Activated CD8-positive, alpha-beta memory T cell treated with anti-CD3 and anti-CD28 coated beads, Interleukin-2, amount 50 U/mL, for 48 hours (primary cell): ENCODE measurements at places on chromosomes 2 and 18.

GRCh38 chr2:72141032-72141645 is 6.5 kb downstream of the CYP26B1 start:
- DNase-seq, result peak; percentile 32

DNA sequence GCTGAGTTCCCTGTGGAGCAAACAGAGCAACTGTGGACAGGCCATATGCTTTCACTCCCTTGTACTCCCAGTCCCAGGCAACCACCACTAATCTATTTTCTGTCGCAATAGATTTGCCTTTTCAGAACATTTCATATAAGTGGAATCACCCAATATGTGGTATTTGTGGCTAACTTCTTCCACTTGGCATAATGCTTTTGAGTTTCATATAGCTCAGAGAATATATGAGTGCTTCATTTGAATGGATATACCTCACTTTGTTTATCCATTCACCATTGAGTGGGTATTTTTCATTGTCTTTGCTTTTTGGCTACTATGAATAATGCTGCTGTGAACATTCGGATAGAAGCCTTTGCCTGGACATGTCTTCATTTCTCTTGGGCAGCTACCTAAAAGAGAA is 151.9 kb downstream of the CERS6 start:
- DNase-seq, result no peak

DNA sequence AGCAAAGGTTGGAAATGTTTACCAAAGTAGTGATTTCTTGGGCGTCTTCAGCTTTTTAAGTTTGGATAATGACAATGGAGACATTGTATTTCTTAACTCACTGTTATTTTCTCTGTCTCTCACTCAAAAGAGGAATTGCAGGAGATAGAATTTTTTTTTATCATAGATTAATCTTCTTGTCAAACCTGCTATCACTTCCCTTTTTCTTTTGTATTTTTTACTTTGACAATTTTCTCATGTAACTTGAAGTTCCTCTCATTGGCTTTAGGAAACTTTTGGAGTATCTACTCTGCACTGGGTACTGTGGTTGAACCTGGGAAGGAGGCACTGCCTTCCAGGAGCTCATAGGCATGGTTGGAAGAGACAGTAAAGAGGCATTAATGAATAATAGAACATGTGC is 489.1 kb downstream of the CNTNAP5 start:
- no peak for DNase-seq

DNA sequence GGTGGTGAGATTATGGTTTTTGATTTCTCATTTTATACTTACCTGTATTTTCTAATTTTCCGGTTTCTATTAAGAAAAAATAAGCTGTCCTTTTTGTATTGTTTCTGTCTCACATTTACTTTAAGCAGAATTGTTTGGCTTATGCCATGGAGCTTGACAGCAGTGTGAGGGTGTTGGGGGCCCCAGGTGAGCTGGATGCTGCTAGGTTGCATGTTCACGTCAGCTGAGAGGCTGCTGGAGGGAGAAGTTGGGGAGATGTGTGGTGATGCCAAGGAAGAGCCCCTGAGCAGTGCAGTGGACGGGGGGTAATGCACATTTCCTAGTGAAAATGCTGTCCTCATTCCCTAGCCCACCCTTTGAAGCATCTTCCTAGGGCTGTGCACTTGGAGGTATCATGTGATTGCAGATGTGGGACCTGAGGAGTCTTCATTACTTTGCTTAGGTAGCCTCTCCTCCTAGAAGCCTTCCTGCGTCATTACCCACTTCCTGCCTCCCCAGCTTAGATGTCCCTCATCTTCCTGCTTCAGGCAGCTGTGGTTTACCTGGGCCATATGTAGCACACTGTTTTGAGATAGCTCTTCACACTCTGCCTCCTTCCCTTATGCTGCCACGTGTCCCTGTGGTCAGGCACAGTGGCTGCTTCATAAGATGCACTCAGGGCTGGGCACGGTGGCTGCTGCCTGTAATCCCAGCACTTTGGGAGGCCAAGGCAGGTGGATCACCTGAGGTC is 16.2 kb downstream of the ATG16L1 start:
- DNase-seq, result peak; percentile 78

DNA sequence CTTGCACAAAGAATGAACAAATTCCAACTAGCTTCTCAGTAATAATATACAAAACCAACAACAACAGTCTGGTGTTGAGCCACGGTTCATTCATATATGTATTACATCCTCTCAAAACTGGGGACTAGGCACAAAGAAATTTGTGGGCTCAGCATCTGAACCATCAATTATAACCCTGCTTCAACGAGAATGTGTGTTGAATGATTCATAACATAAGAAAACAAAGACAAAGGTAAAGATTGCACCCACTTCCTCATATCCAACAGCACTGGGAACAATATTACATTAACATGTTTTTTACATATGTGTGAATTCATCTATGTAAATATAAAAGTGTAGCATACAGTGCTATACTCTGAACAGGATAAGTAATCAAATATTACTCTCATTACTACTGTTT is 144.8 kb downstream of the CDH2 start:
- DNase-seq, result no peak

- no peak for DNase-seq
Measured at GRCh38 chr2:144515099-144515695, 4.7 kb downstream of the ZEB2 start.

- no peak for DNase-seq
Measured at GRCh38 chr2:238916875-238917590, 69.1 kb downstream of the TWIST2 start.

GRCh38 chr2:163717993-163718680 is 17.7 kb downstream of the FIGN start:
- no peak for DNase-seq

DNA sequence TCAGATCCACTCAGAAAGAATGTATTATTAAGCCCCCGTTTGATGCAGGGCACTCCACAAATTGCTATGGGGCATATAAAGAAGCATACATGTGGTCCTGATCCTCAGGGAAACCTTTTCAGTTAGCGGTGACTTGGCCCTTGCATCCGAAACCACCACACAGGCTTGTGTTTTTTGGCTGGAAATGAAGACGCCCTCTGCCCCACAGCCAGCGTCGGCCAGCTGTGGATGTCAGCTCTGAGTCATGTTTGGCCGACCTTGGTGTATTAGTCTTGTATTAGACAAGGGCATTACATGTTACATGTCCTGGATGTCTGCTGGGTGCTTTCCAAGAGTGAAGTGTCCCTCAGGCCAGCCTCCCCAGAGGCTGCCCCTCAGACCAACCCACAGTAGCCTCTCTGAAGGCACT is 107.6 kb upstream of the MAP3K20 start:
- DNase-seq, result no peak

- DNase-seq, result no peak
Measured at GRCh38 chr2:15752552-15753232, 161.0 kb downstream of the DDX1 start.

DNA sequence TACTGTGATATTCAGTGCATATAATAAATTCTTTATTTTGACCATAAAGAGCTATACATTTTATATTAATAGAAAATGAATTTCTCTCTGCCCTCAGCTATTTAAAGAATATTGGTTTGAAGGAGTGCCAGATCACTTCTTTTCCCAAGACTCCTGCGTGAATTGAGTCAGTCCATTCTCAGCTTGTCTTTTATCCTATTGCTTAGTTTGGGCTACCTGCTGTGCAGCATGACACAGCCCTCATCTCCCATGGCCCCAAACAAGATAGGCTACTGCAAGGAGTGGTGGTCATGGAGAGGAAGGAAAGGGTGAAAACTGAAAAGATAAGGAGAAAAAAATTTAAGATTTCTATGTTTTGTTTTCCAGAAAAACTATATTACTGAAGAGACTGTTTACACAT is 10.1 kb upstream of the FBXO11 start:
- no peak for DNase-seq
